ENCODE measurements at places on chromosomes 13 and 19.

DNA sequence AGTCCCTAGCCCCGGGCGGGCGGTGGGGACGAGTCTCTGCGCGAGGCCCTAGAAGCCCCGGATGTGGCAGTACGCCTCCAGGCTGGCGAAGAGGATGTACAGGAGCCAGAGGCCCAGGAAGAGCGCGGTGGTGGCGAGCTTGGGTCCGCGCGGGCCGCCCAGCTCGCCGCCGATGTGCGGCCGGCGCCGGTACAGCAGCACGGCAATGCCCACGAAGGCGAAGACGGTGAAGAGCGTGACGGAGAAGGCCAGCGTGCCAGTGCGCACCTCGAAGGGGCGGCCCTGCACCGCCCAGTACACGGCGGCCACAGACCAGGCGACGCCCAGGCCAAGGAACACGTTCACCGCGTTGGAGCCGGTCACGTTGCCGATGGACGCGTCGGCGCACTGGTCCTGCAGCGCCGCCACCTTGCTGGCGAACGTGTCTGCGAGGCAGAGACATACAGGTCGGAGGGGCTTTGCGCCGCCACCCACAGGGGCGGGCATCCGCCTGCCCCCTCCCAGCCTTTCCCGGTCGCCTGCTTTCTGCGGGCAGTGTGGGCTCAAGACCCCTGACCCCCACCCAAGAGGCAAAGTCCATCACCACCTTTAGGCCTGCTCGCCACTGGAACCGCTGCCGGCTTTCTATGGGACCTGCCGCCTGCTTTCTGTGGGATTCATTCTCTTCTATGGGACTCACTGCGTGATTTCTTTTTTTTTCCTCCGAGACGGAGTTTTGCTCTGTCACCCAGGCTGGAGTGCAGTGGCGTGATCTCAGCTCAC, 10.9 kb upstream of the MEIS3 start:
- peaks cover 23% of the 10 kb centered on the region for H3K27me3 ChIP-seq
- H3K4me3 ChIP-seq = no peak overlapping the region
- DNase-seq = no peak
- H3K27ac ChIP-seq = no peak overlapping the region
- peaks cover 29% of the 10 kb centered on the region for H3K4me1 ChIP-seq

- H3K4me3 ChIP-seq = no peak overlapping the region
- no peak overlapping the region for H3K27ac ChIP-seq
- DNase-seq = no peak
- no peaks in the 10 kb centered on the region for H3K4me1 ChIP-seq
- no peaks in the 10 kb centered on the region for H3K27me3 ChIP-seq
Observed at GRCh38 chr19:17590866-17591265, 35.4 kb downstream of the COLGALT1 start.

- no peaks in the 10 kb centered on the region for H3K4me1 ChIP-seq
- no peaks in the 10 kb centered on the region for H3K36me3 ChIP-seq
- no peaks in the 10 kb centered on the region for H3K27me3 ChIP-seq
- no peak overlapping the region for H3K4me3 ChIP-seq
Observed at GRCh38 chr13:100063333-100063732, 25.6 kb upstream of the PCCA start.

- H3K4me3 ChIP-seq = peak overlapping the region; percentile 73
- H3K27ac ChIP-seq = peak overlapping the region; percentile 98
- H3K4me1 ChIP-seq = peaks cover 42% of the 10 kb centered on the region
- H3K36me3 ChIP-seq = peaks cover 18% of the 10 kb centered on the region
- no peaks in the 10 kb centered on the region for H3K27me3 ChIP-seq
- DNase-seq = no peak
Observed at GRCh38 chr19:55600662-55601028, 557 bp downstream of the ZNF524 start.

GRCh38 chr13:95226050-95226449, 75.2 kb downstream of the ABCC4 start:
- no peak overlapping the region for H3K27ac ChIP-seq
- H3K4me1 ChIP-seq = no peaks in the 10 kb centered on the region
- H3K27me3 ChIP-seq = no peaks in the 10 kb centered on the region
- no peaks in the 10 kb centered on the region for H3K36me3 ChIP-seq
- H3K4me3 ChIP-seq = no peak overlapping the region

- H3K27me3 ChIP-seq = no peaks in the 10 kb centered on the region
- no peak for DNase-seq
- no peak overlapping the region for H3K27ac ChIP-seq
- H3K36me3 ChIP-seq = no peaks in the 10 kb centered on the region
Observed at GRCh38 chr19:5678071-5678718, 2.1 kb downstream of the MICOS13 start.

- H3K4me3 ChIP-seq = no peak overlapping the region
- H3K4me1 ChIP-seq = 0 out of 2 replicates have a peak, but pooled peaks cover 11% of the 10 kb centered on the region
- DNase-seq = no peak
- H3K27me3 ChIP-seq = no peaks in the 10 kb centered on the region
- H3K27ac ChIP-seq = no peak overlapping the region
Observed at GRCh38 chr13:44305286-44305685, 68.3 kb upstream of the SERP2 start.

- no peaks in the 10 kb centered on the region for H3K4me1 ChIP-seq
- DNase-seq = no peak
- H3K27me3 ChIP-seq = no peaks in the 10 kb centered on the region
- no peak overlapping the region for H3K27ac ChIP-seq
Observed at GRCh38 chr13:80160110-80160509, 180.8 kb downstream of the SPRY2 start.

DNA sequence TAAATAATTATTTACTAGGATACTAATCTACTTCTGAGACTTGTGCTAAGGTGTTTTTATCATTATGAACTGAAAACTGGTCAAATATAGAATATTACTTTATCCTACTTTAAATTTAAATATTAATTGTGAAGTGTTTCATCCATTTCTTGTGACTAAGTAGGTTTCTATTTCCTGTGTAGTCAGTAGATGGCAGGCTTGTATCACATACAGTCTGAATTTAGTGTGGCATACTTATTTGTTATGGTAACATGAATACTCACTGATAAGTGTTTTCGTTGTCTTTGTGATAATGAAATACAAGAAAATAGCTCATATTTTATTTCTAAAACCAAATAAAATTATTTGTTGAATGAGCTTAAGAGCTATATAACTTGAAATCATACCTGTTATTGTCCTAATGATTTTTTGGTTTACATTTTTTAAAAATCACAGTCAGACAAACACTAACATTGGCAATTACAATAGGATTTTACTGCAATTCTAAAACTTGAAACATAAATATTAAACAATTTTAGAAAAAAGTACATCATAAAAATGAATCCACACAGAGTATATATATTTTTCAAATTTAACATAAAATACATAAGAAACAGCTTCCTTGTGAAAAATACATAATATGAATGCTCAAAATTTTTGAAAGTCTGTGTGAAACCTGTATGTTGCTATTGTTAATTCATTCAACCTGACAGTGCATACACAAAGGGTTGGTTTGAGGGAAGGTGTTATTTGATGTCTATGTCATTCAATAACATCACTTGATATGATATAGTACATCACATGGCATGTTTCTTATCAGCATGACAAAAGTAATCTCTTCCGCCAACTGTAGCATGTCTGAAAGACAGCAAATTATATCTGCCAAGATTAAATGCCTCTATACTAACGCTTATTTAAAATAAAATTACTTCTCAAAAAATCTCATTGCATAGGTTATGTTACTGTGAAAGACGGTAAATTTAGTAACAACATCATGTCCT, 904.8 kb upstream of the PCDH20 start:
- no peak overlapping the region for H3K27ac ChIP-seq
- H3K4me3 ChIP-seq = no peak overlapping the region
- no peaks in the 10 kb centered on the region for H3K27me3 ChIP-seq
- no peaks in the 10 kb centered on the region for H3K4me1 ChIP-seq
- no peaks in the 10 kb centered on the region for H3K36me3 ChIP-seq
